ENCODE measurements at places on chromosomes 12 and 14. TPM values are rescaled to one million over a fixed set of nuclear protein-coding genes. Genes with fewer than 3 reads are reported as not detected.

FITM1 gene
- total RNA-seq, result not detected

DIO2 gene
- 2.5 TPM for total RNA-seq

LBHD2 gene
- total RNA-seq, result not detected

DACT1 gene
- total RNA-seq, result 0.74 TPM

PTGDR gene
- not detected for total RNA-seq

CLEC2A gene
- total RNA-seq, result not detected

CTSG gene
- total RNA-seq, result not detected

SYNDIG1L gene
- total RNA-seq, result 0.03 TPM

APOLD1 gene
- 0.58 TPM for total RNA-seq

MAP1LC3B2 gene
- 1.2 TPM for total RNA-seq
